ENCODE measurements at places on chromosomes 16 and 17. TPM values are rescaled to one million over a fixed set of nuclear protein-coding genes. Genes with fewer than 3 reads are reported as not detected.

DNA sequence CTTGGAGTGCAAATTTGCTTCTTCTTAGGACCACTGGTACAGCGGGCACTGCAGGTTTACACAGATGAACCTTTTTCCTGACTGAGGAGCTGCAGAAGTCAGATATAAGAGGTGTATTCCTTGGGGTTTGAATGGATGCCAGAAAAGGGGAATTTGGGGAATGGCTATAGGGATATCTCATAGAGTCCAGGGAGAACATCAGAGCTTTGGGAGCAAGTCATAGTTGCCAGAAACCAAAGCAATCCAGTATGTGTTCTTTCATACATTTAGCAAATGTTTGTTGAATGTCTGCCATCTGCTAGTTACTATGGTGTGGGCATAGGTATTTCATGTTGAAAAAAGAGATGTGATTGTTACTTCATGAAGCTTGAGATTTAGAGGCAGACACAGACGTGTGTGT, 46.8 kb downstream of the MAP2K4 start:
- no peak for DNase-seq

- peak; percentile 48 for DNase-seq
These were observed 15.3 kb downstream of the KSR1 start for GRCh38 chr17:27471321-27472269.

The ITGAX gene
- polyA plus RNA-seq, result not detected

- DNase-seq, result no peak
These were observed 47.0 kb upstream of the MAF start for GRCh38 chr16:79647586-79647985.

- DNase-seq, result no peak
These were observed 31.5 kb downstream of the NLK start for GRCh38 chr17:28074010-28074409.

DNA sequence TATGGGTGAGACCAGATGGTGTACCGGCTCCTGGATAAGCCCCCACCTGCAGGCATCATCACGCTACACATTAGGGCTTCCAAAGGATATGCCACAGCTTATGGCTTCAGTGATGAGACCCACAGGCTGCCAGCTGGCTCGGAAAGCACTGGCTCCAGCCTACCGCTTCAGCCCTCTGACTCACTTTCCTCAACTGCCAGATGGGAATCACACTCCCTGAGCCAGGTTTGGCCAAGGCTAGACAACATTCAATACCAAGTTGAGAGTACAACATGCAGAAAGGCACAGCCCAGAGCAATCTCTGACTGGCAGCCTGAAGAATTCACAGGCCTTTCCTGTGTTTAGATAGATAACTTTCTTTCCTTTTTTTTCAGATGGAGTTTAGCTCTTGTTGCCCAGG, 10.3 kb downstream of the CENPV start:
- DNase-seq, result no peak

- peak; percentile 5 for DNase-seq
These were observed 58.2 kb downstream of the STX8 start for GRCh38 chr17:9517396-9517795.

DNA sequence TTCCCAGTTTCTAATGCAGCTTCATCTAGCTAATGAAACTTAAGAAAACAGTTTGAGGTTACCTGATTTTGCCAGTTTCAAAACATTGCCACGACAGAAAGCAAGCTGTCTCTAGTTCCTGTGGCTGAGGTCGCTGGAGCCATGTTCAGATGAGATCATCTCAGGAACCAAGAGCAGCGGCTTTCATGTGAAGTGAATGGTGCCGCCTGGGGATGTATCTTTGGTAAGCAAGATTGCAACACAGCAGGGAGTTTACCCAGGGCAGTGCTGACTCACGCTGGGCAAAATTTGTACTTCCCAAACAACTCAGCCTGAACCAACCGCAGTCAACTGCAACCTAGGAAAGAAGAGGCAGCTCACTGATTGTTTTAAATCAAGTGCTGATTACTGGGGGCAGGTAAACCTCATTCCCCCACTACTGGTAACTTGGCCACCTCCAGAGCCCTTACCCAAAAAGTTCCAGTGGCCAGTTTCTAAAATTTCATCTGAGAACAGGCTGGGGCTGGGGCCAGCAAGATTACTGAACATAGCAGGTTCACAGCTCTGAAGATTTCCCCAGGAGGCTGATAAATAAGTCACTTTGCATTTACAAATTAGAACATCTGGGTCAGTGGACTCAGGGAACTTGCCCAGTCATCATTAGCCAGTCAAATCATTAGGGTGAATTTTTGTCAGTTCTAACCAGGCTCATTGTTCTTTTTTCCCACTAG, at the start of gene RFFL:
RFFL (minus strand) TSS at position 194 of the 710 bp plus-strand sequence. CDS start 37,154 bp downstream, outside the sequence.
- peak; percentile 77 for DNase-seq

- DNase-seq, result no peak
These were observed 13.9 kb upstream of the HES7 start for GRCh38 chr17:8137645-8138373.

DNA sequence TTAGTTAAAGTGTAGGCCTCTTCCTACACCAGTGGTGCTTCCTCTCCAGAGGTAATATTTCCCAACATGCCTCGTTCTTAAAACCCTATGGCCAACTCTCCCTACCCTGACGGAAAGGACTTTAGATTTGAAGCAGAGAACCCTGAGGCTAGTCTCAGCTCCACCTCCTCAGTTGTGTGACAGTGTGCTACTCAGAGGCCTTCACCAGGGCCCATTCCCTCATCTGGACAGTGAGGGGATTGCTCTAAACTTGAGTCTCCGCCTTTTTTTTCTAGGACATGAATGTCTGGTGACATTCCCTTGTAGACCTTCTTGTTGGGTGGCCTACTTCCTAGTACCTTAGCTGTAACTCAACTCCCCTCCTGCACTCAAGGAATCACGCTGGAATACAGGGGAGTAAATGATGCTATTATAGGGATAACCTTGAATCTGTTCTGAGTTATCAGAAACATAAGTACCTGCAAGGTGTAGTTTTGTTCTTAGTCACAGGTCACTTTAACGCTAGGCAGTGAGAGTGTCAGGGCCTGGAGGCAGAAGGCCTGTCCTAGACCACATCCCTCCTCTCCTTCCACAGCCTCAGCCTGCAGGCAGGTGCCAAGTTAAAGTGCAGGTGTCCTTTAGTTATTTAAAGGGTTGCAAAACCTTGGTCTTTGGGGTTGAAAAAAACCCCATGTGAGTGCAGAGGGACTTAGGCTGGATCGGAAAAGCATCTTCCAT, 26.9 kb downstream of the LDHD start:
- no peak for DNase-seq

The SLC25A10 gene
- 3.9 TPM for polyA plus RNA-seq

GRCh38 chr17:74276051-74276476, 2.0 kb downstream of the DNAI2 start:
- DNase-seq, result no peak

The SLC35B1 gene
- polyA plus RNA-seq, result 38.8 TPM

GRCh38 chr16:16857603-16858283, 478.8 kb downstream of the NPIPA7 start:
- DNase-seq, result no peak

The NHERF1 gene
- polyA plus RNA-seq, result 453 TPM
